ENCODE measurements at places on chromosomes 6 and 20.

DNA sequence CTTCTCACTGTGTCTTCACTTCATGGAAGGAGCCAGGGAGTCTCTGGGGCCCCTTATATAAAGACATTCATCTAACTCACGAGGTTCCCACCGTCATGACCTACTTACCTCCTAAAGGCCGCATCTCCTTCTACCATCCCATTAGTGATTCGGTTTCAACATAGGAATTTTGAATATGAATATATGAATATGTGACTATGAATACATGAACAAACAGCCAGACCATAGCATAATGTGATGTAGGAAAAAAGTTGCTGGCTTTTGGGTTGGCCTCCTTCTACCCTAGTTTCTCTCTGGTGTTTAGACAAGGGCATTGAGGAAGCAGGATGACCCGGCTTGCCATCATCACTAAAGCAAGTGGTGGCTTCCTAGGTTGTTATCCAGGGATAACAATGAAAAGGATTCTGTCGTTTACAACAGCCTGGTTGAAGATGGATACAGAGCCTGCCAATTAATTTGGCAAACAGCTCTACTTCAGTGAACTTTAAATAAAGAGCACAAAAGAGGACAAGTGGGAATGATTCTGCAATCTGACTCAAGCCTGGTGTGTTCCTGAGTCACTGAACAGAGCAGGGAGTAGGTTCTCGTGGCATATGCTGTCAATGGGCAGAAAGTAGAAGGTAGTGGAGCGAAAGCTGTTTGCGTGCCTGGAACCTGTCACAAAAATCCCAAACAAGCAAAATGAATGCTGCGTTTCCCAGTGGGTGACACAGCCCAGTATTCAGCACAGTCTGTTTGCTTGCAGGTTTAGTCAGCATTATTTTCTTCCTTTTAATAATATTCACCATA is 44.0 kb upstream of the DOK5 start:
- no peak for DNase-seq

GRCh38 chr6:160765412-160765811 is 63.4 kb downstream of the PLG start:
- DNase-seq, result no peak

DNA sequence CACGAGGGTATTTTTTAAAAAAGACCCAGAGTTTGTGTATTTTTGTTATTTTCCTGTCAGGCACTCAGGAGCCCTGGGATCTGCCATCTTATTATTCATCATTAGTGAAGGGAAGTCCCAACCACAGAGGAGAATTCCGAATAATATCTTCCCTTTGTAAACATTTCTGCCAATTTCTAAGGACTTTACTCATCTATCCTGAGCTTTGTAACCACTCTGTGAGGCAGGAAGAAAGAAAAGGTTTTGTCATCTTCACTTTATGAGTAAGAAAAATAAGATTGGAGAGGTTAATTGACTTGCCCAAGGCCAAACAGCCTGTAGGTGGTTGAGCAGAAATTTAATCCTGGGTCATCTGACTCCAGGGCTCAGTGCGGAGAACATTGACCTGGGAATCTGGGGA is 23.0 kb upstream of the IYD start:
- no peak for DNase-seq

GRCh38 chr6:36964349-36964748 is 9.8 kb downstream of the PI16 start:
- DNase-seq, result no peak

- no peak for DNase-seq
These were observed 76.7 kb downstream of the PREX1 start for GRCh38 chr20:48750941-48751635.

DNA sequence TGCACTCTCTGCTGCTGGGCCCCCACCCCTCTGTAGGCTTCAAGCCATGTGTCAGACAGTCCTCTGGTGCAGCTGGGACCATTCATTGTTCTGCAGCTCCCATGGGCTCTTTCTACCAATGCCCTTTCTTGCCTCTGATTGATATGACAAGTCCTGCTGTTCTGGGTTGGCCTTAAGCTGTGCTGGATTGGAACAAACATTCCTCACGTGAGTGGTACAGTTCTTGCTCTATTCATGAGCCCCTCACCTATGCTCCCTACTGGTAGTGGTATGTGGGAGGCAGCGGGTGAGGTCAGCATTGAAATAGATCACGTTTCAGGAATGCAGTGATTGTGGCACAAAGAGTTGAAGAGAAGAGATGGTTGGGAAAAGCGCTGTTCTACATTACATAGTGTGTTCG is 48.8 kb upstream of the RALY start:
- DNase-seq, result no peak

DNA sequence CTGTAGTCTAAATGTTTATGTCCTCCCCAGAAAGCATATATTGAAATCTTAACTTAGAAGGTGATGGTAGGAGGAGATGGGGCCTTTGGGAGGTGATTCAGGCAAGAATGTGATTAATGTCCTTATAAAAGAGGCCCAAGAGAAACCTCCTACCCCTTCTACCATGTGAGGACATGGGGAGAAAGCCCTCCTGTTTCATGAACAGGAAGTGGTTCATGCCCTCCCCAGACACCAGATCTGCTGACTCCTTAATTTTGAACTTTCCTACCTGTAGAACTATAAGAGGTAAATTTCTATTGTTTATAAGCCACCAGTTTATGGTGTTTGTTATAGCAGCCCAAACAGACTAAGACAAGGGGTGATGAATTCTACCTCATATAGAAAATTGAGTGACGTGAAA is 8.7 kb upstream of the ECT2L start:
- no peak for DNase-seq

GRCh38 chr6:15232836-15233510 is 12.9 kb upstream of the JARID2 start:
- no peak for DNase-seq

Data from esophagus squamous epithelium (tissue), 5 donors.